Cerebellum (tissue), 4 donors: ENCODE measurements at places on chromosomes 2 and 18. TPM values are rescaled to one million over a fixed set of nuclear protein-coding genes. Genes with fewer than 3 reads are reported as not detected.

SIX3 gene
- total RNA-seq, result not detected

C1QL2 gene
- total RNA-seq, result 0.27 TPM

CHRND gene
- total RNA-seq, result 0.18 TPM

C2orf78 gene
- total RNA-seq, result not detected

FNDC4 gene
- 24.9 TPM for total RNA-seq

QPCT gene
- 16.5 TPM for total RNA-seq

FEZ2 gene
- 60.2 TPM for total RNA-seq

SH2D6 gene
- total RNA-seq, result 0.54 TPM

RAPGEF4 gene
- total RNA-seq, result 45.1 TPM

IFIH1 gene
- 2.3 TPM for total RNA-seq

GPBAR1 gene
- 0.18 TPM for total RNA-seq

ITGA4 gene
- 9.1 TPM for total RNA-seq

TMEM178A gene
- 26.8 TPM for total RNA-seq

IKZF2 gene
- 17.7 TPM for total RNA-seq

DSC2 gene
- 7.2 TPM for total RNA-seq
